ENCODE measurements at places on chromosomes 3 and 15.

GRCh38 chr3:106862067-106862466 is 515.2 kb upstream of the CCDC54 start:
- DNase-seq, result no peak

- DNase-seq, result no peak
Observed at GRCh38 chr15:79919749-79920511, 23.1 kb upstream of the MTHFS start.

- no peak for DNase-seq
Observed at GRCh38 chr3:108406661-108407206, 103.7 kb downstream of the MYH15 start.

DNA sequence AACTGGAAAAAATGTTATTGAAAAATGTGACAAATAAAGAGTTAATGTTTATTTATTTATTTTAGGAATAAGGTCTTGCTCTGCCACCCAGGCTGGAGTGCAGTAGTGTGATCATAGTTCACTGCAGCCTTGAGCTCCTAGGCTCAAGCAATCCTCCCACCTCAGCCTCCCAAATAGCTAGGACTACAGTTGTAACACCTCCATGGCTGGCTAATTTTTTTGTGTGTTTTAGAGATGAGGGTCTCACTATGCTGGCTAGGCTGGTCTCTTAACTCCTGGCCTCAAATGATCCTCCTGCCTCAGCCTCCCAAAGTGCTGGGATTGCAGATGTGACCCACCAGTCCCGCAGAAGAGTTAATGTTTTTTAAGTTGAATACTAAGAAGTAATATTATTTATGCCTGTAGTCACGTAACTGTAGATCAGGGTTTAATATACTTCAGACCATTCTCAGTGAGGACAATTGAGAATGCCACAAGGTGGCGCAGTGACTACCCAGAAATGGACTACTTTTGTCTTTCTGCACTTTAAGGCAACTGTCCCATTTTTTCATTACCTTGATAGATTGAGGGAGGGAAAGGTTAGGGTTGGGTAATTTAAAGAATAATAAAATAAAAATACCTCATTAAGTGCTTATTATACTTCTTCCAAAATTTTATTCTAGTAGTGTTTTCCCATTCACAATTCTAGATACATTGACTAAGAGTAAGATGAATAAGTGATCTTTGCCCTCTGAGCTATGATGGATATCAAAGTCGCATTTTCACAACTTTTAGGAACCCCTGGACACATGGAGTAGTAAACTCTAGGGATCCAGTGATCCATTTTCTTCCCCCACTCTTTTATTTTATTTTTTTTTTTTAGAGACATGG is 6.0 kb downstream of the MUC13 start:
- no peak for DNase-seq

DNA sequence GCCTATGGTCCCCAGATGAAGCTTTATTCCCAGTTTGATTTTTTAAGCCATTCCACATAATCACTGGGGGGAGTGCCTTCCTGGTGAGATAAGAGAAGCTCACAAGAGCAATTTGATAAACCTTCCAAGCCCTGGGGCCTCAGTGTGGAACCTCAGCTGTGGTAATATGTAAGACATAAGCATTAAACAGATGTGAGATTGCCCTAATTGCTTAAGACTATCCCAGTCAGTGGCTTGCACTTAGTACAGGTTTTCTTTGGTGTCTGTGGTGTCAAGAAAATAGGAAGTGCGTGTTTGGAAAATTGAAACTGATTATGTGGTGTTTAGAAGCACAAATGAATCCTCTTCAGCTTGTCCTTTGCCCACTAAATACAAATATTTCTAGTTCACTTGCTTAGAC is 54.3 kb downstream of the LRRN1 start:
- DNase-seq, result no peak

DNA sequence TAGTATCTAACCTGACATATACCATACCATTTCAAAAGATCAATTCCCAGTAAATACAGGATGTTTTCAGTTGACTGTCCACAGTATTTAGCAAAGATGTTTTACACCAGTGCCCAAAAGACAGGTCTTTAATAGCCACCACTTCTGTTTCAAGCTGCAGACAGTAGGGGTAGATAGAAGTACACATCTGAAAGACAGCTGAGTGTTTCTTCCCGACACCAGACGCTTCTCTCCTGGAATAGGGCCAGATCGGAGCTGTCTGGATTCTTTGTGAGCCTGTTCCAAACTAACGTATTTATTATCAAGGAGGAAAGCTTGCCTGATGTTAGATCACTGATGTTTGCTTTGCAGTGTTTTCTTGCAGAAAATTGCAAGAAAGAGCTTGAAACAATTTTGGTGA is 136.1 kb upstream of the RBMS3 start:
- no peak for DNase-seq

- DNase-seq, result no peak
Observed at GRCh38 chr3:152365766-152366593, 97.3 kb downstream of the MBNL1 start.

DNA sequence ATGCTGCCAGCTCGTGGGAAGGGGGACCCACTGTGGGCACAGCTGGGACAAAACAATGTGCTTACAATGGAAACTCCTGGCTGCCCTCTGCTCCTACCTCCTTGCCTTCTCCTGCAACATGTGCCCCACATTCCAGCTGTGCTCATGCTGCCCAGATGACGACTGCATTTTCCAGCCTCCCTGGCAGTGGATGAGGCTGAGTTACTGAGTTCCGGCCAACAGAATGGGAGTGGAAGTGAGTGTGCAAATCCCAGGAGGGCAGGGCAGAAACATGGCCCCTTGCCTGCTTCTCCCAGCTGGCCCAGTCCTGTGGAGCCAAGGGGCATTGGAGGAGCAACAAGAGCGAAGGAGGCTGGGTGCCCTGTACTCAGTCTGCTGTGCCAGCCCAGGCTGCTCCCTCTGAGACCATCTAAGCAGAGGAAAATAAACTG is 17.1 kb downstream of the KLF15 start:
- DNase-seq, result no peak

DNA sequence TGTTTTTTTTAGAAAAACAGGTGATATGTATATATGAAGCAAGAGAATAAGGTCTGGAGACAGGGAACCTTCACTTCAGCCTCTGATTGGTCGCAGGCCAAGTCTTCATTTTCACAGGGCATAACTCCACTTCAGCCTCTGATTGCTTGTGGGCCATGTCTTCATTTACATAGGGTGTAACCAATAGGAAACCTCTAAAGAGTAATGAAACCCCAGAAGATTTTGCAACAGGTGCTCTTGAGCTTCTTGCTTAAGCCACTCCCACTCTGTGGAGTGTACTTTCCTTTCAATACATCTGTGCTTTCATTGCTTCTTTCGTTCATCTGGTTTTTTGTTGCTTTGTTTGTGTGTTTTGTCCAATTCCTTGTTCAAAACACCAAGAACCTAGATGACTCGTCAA is 22.6 kb upstream of the SCG3 start:
- DNase-seq, result no peak

DNA sequence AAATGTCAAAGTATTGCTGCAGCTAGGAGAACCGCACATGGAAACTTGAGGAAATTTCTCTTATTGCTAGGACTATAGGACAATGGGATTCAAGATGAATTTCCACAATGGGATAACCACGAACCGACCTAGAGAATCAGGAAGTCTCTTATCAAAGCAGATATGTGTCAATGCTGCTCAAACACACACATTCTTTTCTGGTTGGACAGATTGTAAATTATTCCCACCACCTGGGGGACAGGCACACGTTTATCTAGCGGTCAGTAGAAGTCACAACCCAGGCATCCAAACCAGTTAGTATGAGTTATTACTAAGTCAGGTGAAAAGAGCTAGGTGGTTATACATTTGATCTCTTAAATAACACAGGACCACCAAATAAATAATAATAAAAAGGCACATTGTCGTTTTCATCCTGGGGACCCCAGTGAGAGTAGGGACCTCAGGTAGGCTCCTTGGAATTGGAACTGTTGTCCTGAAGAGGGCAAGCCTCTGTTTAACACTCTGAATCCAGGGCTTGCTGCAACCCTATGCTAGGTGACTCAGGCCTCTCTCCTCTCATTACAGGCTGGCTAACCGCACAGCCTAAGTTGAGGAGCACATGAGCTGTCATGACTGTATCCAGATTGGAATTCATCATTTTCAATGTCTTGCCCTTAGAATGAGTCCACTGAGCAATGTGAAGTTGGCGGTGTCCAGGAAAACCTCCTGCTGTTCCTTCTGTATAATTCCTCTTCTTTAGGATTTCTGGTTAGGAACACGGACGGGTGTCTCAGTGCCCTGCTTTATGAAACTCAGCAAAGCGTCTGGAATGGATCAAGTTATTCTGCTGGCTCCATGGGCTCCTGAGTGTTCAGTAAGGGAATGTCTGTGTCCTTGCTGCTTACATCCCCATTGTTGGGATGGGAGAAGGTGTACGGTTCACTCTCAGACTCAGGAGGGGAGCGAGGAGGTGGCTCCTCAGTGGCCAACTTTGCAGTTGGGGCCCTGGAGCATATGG is 59.0 kb downstream of the CLEC3B start:
- no peak for DNase-seq

GRCh38 chr15:26971271-26972018 is 464 bp downstream of the GABRG3 start:
- DNase-seq, result no peak

DNA sequence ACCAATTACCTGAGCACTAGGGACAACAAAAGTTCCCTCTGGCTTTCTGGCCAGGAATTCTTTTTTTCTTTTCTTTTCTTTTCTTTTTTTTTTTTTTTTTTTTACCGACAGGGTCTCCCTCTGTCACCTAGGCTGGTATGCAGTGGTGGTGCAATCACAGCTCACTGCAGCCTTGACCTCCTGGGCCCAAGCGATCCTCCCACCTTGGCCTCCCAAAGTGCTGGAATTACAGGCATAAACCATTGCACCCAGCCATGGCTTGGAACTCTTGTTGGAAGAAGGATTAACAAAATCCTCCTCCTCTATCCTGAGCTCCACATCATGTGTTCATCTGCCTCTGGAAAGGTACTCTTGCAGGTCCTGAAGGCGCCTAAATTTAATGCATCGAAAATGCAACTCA is 2.9 kb upstream of the LTF start:
- no peak for DNase-seq

DNA sequence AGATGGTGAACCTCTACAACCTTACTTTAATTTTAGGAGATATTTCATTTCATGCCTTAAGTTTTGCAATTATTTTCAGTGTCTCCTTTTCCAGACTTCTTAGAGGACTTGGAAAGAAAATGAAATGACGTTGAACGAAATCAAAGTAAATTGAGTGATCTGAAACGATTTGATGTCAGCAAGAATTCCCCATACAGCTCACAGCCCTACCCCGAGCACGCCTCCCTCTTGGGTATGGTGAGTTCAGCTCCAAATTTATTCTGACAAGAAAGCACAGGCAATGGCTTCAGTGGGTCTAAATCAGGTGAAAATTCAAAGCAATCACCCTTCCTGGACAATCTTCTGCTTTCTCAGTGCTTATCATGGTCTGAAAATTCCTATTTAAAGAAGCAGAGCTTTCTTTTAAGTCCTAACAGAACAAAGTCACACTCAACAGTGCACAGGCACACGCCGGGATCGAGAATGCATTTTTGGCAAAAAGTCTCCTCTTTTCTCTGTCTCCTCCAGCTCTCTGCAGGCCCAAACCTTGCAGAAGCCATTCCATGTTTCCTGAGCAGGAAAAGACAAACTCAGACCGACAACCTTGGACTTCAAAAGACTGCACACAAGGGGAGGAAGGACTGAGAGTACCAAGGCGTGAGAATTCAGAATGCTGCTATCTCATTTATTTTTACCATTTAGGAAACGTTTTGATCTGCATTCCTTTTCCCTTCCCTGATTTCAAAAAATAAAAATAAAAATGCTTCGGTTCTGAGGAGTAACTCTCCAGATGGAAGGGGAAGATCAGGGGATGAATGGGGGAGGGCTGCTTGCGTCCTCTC is 72.0 kb downstream of the CCNL1 start:
- no peak for DNase-seq

DNA sequence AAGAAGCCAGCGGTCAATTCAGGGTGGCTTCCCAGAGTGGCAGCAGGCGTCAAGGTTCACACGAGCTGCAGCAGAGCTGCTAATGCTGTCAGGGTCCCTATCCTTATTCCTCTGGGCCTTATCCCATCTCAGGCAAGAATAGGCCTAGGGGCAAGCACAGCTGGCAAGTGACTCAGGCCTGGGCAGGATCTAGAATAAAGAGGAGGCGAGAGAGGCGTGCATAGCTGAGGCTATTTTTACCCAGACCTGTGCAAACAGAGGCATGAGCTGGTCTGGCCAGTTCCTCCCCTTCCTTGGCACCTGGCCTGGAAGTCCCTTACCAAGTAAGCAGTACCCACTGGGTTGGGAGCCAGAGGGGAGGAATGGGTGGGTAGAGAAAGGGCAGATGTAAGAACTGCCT is 12.2 kb upstream of the VIPR1 start:
- DNase-seq, result no peak

DNA sequence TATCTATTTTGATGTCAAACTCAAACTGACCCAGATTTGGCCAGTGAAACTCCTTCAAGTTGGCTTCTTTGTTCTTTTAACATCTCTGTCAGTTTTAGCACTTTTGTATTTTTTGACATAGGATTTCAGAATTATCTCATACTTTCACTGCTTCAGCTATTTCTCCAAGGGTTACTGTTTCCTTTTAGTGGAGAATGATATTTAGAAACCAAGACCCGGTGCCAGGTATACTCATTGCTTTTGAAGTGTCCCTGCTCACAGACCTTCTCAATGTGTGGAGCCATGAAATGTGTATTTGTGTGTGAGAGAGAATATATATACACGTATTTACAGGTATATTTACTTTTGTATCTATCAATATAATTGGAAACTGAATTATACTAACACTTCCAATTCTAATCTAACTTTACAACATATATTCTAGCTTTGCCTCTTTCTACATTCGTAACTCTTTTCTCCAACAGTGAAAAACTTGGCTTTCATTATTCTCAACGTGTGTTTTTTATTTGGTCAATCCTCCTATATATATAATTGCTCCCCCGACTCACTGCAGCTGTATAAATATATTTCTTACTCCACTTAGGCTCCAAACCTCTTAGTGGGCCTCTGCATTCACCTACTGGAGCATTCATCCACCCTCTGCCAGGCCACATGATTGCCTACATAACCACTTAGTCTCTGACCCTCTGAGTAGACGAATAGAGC is 54.0 kb downstream of the OTOL1 start:
- no peak for DNase-seq

DNA sequence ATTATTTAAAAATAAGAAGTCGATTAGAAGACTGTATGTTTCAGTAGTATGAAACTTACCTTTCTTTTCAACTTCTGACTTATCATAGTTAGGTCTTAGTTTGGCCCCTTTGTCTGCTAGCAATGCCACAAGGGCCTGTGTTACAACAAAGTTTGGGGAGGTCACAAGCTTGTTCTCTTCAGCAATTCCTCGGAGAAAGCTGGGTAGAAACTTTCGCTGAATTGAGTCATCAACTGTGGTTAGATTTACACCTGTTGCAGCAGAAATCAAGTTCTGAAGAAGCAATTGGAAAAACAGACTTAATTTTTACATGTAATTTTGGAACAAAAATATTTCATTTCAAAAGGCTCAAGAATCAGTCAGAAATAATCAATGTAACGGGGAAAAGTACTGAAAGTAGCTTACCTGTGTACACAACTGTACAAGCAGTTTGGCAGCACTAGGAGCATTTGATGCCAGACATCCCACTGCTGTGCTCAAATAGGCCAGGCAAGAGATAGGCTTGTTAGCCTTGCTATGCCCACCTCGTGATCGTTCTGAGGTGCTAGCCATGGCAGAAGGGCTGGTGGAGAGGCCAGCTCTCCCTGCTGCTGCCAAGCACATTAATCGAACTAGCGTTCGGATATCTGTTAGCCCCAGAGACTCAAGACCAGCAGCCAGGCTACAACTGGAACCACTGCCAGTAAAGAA is 58.6 kb downstream of the FBXL22 start:
- no peak for DNase-seq
